Astrocyte of the cerebellum (primary cell): ENCODE measurements at places on chromosomes 11 and 22.

DNA sequence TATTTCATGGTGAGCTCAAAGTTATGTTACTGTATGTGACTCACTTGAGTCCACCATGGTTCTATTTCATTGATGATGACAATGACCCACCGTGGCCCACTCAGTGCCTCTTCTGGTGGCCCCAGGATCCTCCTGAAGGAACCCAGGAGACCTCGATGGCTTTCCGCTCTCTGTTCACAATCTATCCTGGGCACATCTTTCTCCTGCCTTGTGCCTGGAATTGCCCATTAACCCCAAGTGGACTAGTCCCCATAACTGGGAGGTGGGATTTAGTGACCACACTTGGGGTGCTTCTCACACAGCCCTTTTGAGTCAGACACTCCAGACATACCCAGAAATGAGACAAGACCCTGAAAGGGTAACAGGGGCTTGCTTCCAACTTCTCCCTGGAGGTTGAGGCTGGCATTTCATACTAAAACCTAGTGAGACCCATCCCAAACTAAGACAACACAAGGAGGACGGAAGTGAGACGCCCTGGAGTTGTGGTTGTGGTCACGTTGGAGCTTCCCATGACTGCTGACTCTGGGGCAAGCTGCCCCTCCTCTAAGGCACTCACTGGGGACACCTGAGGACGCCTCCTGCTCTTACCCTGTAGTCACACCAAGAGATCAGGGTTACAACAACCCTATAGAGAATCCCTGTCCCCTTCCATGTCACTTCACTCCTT, 22.1 kb downstream of the IGLL5 start:
- no peak for DNase-seq

- no peak for DNase-seq
Observed at GRCh38 chr11:116388146-116388545, 384.6 kb downstream of the BUD13 start.

DNA sequence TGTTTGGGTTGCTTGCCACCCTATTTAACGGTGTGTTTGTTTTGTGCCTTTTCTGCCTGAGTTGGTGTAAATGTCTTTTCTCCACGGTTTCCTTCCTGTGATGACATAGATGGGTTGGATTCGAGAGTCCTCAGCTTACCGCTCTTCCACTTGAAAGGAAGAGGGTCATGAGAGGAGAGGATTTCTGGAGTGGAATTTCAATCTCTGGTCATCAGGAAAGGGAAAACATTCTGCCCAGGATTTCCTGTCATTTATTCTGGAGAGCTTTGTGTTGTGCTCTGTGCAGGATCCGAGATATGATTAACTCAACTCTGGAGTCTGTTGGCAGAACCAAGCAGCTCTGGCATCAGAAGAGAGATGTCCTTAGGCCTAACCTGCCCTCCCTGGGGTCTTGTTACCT, 605.2 kb downstream of the NTM start:
- no peak for DNase-seq

DNA sequence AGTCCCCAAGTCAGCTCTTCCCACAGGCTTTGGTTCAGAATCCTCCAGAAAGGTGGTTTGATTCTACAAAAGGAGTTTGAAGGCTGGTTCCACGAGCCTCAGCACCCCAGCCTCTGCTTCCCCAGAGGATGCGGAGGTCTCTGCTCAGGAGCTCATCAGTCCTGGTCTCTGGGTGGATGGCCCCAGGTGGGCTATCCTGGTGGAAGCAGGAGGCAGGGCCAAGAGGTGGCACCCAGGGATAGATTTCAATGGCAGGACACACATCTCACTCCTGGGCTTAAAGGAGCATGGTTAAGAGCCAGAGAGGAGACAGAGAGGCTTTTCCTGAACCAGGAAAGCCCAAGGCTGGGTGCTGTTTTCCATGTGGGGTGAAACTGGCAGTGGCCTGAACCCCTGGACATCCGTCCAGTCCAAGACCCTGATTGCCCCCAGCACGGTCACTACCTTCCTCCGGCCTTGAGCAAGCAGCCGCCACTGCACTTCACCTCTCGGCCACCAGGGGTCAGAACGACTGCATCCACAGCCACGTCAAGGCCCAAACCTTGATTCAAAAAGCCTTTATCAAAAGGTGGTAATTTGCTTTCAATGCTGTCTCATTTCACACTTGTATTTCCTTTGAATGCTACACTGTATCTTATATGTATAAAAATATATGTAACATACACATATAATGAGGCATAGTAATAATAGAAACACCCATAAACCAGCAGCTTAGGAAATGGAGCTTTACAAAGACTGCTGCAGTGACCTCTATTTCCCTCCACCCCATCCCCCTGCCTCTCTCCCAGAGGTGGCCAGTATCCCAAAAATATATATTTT, 19.3 kb upstream of the FXYD2 start:
- DNase-seq, result peak; percentile 59

DNA sequence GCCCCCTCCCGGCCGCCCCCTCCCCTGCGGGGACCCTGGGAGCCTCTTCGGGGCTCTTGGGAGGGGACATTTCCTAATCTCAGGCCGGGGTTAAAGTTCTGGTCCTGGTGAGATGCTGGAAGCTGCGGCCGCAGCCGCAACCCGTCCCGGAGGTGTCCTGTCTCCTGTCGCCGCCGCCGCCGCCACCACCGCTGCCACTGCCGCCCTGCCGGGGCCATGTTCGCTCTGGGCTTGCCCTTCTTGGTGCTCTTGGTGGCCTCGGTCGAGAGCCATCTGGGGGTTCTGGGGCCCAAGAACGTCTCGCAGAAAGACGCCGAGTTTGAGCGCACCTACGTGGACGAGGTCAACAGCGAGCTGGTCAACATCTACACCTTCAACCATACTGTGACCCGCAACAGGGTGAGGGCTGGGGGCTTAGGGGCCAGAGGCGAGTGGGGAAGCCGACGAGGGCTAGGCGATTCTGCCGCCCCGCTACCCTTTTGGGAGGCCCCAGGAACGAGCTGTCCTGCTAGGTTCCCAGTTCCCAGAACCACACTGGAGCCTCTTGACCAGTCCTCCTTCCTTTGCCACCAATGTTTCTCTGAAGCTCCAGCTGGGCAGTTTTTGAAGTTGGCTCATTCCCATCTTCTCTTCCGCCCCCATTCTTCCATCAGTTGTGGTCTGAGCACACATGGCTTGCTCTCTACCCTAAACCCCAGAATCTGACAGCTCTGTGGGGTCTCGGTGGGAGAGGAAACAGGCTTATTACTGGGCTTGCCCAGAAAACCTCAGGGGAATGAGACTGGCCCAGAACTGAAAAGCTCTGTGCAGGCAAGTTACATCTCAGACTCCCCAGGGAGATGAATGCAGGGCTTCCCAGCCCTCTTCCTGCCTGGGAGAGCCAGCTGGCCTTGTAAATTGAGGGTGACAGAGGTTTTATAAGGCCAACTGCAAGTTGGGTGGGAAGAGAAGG, 781 bp downstream of the SIDT2 start:
- DNase-seq, result peak; percentile 64

GRCh38 chr11:61080986-61081590, 21.2 kb upstream of the CD5 start:
- no peak for DNase-seq

- no peak for DNase-seq
Observed at GRCh38 chr22:26563022-26563421, 26.9 kb downstream of the TPST2 start.

DNA sequence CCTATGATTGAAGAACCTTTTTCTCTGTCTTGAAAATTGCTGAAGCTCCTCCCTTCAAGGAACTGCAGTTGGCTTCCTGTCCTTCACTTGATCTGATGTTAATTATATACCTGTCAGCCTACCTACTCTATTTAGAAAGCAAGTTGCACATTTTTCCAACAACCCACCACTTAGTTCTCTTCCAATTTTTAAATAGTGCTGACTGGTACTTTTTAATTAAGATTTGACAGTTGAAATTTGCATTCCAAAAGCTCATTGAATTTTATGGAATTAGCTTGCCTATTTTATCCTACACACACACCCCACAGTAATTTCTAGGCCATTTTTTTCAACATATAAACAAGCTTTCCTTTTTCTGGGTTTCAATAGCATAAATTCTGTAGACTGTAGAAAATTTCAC, 820.3 kb upstream of the FAT3 start:
- no peak for DNase-seq

DNA sequence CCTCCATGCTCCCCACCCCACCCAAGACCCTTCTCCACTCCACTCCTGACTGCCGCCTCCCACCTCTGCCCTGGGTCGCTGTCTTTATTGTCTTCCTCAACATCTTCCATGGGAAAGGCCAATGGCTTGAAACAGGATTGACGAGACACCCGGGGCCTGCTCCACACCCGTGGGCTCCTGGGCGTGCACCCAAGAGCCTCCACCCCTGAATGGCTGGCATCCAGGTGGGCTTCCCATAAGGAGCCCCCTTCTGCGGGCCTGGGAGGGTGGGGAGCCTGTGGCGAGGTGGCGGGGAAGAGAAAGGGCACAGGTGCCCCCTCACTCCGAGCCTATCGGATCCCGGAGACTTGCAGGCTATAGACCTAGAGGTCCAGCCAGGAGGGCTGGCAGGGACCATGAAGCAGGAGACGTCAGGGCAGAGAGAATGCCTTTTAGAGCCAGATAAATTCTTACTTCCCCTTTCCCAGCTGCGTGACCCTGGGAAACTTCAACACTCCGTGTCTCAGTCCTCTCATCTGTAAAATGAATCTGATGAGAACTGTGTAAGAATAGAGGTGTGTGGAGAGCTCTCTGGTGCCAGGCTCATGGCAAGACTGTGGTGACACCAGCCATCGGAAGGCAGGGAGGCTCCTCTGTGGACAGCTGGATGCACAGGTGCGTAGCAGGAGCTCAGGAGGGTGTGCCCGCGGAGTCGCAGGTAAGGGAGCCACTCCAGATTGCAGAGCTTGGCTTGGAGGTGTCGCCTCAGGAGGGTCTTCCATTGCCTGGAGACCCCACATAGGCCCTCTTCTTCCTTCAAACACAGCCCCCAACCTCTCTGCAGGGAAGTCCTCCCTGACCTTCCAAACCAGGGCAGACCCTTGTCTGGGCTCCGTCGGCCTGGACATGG, 53.9 kb downstream of the SMIM38 start:
- no peak for DNase-seq

GRCh38 chr11:5274395-5274794, 4.7 kb upstream of the HBE1 start:
- no peak for DNase-seq

DNA sequence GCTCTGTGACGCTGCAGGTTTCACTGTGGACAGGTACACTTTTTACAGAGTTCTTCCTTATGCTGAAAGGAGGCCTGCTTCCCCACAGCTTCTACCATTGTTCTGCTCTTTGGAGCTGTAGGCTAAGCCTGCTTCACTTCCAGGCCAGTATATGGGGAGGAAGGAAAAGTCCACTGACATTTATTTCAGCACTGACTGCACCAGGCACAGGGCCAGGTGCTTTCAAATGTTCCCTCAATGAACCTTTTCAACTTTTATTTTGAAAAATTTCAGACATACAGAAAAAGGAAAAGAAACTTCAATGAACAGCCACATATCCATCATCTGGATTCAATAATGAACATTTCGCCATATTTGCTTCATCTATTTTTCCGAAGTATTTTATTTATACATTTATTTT, 22.0 kb downstream of the POU2F3 start:
- DNase-seq, result no peak

- no peak for DNase-seq
Observed at GRCh38 chr11:102269927-102270326, 47.4 kb upstream of the BIRC3 start.

- no peak for DNase-seq
Observed at GRCh38 chr11:119832202-119832935, 103.4 kb upstream of the NECTIN1 start.

GRCh38 chr11:8293171-8293570, 29.5 kb upstream of the LMO1 start:
- no peak for DNase-seq

DNA sequence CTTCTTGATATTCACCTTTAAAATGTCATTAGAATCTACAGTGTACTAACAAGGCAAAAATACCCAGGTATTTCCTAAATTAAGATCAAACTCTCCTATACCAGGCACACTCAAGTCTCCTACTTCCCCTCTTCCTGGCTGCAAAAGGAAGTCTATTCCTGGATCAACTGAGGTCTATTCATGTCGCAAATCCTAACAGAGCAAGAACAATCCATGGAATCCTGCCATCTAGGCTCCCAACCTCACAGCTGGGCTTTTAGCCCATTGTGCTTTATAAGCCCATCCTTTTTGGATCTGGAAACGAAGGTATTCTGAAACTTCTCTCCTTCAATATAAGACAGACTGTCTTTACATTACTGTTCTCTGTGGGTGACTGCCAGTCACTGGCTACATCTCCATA, 161.8 kb downstream of the SOX6 start:
- DNase-seq, result peak; percentile 50

DNA sequence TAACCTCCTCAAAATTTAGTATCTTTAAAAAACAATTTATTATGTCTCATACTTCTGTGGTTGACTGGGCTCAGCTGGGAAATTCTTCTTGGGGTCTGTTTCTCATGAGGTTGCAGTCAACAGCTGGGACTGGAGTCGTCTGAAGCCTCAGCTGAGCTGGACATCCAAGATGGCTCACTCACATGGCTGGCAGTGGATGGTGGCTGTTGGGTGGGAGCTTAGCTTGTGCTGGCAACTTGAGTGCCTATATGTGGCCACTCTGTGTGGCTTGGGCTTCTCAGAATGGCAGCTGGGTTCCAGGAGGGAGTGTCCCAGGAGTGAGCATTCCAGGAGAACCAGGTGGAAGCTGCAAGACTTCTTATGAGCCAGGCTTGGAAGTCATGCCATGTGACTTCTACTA, 13.2 kb downstream of the THY1 start:
- no peak for DNase-seq

GRCh38 chr11:84140386-84141169, 854.4 kb upstream of the CCDC90B start:
- DNase-seq, result no peak

- DNase-seq, result no peak
Observed at GRCh38 chr22:22746061-22746962, 101.9 kb downstream of the GGTLC2 start.

- no peak for DNase-seq
Observed at GRCh38 chr11:26843539-26843938, 121.7 kb upstream of the SLC5A12 start.

GRCh38 chr22:48884786-48885185, 942.9 kb downstream of the BRD1 start:
- no peak for DNase-seq

- no peak for DNase-seq
Observed at GRCh38 chr22:42623301-42623751, 8.6 kb upstream of the POLDIP3 start.

- DNase-seq, result no peak
Observed at GRCh38 chr11:115503083-115503885, 931 bp downstream of the CADM1 start.

GRCh38 chr22:25919452-25919851, 177.5 kb downstream of the MYO18B start:
- DNase-seq, result no peak
